ENCODE measurements at places on chromosomes 1 and 21.

DNA sequence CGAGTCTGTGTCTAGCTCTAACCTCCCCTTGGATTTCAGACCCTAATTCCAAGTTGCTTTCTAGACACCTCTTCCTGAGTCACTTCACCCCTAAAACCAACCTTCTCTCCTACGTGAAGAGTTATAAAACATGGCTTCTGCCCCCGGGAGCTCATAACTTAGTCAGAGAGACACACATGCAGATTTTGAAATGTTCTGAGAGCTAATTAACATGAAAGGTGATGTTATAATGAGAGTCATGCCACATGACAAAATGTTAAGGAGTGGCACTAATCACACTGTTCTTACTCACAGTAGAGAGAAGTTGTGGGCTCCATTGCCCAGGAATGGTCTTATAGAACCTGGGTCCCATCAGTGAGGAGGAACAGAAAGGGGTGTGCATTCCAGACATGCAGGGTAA is 117.1 kb downstream of the LRIG2 start:
- DNase-seq = no peak

DNA sequence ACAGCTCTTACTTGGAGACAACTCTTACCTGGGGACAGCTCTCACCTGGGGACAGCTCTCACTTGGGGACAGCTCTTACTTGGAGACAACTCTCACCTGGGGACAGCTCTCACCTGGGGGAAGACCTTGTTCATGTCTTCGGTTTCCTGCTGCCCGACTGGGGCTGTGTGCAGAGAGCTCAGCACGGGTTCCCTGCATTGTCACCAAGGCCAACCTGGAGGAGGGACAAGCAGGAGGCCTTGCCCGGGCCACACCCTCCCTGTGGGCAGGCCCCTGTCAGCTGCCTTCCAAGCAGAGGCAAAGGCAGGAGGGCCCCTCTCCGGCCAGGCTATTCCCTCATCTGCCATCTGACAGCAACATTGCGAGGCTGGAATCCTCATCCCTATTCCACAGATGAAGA is at the start of gene LDLRAD1:
Gene LDLRAD1, minus strand, starts transcription at position 208 of the 400 bp plus-strand sequence. Its CDS starts 74 bp downstream, at position 134.
- DNase-seq = no peak

GRCh38 chr1:4172644-4173599 is 272.9 kb upstream of the C1orf174 start:
- no peak for DNase-seq

GRCh38 chr1:67457247-67457646 is 27.0 kb upstream of the SERBP1 start:
- DNase-seq = no peak

- no peak for DNase-seq
These were observed 16.3 kb upstream of the IL10 start for GRCh38 chr1:206788487-206789050.

DNA sequence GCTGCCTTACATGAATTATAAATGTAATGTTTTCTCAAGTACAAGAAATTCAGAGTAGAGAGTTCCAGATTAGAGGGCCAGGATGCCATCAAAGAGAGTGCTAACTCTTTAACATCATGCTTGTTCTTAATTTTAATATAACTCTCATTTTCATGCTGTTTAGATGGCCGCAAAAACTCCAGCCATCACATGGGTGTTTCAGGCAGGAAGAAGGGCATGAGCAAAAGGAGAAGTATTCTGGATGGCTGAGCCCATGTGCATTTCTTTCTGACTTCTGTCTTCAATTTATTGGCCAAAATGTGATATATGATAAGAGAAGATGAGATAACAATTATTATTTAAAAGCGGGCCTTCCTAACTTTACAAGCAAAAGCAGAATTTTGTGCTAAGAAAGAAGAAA is 1328.6 kb downstream of the MRPL39 start:
- DNase-seq = no peak

GRCh38 chr1:216457356-216457755 is 34.1 kb upstream of the USH2A start:
- no peak for DNase-seq

GRCh38 chr1:10267319-10267718 is 56.9 kb downstream of the KIF1B start:
- DNase-seq = no peak

DNA sequence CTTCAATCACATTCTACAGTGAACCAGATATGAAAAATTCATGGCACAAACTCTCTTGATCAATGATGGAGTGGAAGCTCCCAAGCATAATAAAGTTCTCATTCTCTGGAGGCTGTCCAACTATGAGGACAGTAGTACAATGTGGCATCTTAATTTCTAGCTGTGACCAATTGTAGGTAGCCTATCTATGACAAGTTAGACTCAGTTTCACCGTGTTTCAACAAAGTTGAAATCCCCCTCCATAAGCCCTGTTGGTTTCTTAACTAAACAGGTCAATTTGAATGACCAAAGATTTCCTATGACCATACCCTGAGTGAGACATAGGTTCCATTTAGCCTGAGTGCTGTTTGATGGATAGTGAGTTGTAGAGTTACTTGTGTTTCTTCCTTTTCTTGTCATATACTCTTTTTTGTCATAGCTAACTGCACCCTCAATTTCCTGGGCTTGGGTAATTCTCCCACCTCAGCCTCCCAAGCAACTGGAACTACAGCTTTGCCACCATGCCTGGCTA is 11.8 kb downstream of the PATJ start:
- no peak for DNase-seq

GRCh38 chr1:212699625-212700222 is at the start of gene BATF3:
BATF3 (minus strand) TSS chr1:212699840; CDS start chr1:212699762, 78 bp downstream.
- DNase-seq = no peak

GRCh38 chr1:172895050-172895460 is 155.7 kb downstream of the TNFSF18 start:
- DNase-seq = no peak

DNA sequence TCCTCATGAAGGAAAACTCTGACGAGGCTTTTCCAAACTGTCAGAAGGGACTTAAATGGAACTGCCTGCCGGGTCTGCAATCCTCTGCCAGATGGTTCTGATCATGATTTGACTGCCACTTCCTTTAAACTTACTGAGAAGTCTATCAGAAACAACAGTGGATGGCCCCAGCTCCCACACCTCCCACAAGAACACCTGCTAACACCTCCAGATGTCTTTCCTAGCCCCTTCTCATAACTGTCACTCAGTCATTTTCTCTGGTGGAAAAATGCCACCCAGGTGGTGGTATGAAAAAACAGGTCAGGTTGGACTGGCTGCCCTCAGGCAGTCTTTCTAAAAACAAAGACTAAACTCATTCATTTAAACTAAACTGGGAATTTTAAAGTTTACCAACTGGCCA is 66.7 kb upstream of the ABCD3 start:
- DNase-seq = no peak

DNA sequence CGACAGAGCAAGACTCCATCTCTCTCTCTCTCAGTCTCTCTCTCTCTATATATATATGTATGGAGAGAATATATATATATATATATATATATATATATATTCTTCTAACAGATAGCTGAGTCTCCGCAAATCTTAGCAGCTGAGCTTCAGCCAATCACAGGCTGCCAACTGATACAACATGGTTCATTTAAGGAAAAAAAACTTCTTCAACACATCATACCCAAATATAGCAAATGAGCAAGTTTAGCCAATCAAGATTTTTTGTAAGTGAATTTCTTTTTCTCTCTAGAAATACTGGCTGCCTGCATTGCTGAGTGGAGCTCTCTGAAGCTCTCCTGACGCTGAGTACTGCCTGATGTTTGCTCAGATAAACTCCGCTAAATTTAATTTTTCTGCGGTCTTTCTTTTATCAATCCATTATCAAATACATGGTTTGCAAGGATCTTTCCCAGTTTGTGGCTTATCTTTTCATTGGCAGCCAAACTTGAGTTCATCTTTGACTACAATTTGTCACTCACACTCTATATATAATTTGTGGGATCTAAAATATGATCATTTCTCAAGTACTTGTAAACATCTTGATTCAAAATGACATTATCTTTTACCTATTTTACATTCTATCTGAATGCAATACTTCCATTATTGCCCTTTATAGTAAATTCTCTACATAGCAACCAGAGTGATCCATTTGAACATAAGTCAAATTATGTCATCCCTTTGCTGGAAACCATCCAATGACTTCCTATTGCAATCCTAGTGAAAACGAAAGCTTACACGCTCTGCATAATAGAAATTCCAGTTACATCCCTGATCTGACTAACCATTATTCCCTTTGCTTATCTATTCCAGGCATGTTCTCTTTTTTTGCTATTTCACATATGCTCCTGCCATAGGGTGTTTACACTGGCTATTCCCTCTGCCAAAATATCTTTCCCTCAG is 2131.7 kb downstream of the MRPL39 start:
- DNase-seq = no peak

DNA sequence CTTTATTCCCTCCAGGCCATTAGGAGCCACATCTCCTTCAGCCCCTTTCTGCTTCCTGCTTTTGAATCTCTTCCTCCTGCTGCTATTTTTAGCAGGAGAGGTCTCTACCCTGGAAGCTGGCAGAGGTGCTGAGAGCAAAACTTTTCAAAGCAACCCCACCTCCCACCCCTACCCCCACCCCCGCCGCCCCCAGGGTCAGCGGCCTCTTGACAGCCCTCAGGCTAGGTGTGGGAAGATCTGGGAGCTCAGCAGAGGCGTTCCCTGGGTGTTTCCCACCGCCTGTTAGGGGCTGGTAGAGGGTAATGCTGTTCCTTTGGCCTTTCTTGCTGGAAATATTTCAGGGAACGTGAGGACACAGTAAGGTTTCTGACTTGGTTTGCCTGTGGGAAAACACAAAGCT is 112.5 kb upstream of the CACHD1 start:
- DNase-seq = no peak

DNA sequence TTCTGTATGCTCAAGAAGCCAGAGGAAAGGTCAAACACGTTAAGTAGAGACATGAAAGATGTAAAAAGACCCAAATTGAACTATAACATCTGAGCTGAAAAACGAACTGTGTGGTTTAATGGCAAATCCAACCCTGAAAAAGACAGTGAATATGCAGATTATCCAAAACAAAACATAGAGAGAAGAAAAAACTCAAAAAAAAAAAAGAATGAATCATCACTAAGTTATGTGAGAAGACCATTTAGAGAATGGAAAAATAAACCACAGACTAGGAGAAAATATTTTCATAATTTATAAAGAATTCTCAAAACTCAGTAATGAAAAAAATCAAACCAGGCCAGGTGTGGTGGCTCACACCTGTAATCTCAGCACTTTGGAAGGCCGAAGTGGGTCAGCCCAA is 253.3 kb downstream of the PLPP3 start:
- DNase-seq = no peak

DNA sequence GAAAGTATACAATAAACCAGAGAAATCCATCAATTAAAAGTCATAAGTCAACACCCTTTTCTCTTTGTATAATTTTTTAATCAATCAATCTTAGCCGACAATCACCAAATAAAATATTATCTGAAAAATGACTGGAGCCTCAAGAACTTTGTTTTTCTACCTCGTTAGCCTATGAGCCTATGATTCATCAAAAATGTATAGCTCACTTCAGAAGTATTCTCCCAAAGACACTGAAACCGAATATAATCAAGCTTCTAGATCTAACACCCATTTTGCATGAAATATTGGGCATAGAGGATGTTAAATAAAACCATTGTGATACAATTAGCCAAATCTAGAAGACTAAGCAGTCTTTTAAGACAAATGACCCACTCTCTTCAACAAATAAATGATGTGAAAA is 17.8 kb upstream of the RSBN1 start:
- no peak for DNase-seq

DNA sequence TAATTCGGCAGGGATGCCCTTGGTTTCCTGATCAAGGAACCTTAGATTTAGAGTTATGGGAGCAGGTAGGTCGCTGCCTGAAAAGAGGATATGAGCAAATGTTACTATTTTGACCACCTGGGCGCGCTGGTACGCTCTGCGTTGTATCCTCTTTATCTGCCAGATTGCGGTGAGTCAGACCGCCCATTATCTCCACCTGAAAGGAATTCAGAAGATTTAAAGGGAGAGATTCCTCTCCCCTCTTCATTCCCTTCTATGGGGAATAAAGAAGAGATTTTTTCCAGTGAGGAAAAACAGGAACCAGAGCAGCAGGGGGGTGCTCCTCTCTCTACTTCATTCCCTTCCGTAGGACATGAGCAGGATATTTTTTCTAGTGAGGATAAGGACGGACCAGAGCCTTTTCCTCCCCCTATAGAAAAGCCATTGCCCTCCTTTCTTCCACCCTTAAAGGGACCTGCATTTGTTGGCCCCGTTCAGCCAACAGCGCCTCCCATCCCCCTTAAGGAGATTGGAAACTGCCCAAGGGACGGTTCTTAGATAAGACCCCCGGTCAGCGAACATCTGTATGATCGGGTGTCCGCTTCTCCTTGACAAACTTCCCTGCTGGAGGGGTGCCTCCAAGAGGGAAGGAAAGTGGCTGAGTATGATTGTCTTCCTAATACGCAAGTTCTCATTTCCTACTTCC is 34.1 kb downstream of the CLCA1 start:
- DNase-seq = no peak

GRCh38 chr1:215132156-215132555 is 49.6 kb downstream of the KCNK2 start:
- DNase-seq = no peak

- no peak for DNase-seq
These were observed 28.3 kb downstream of the CD160 start for GRCh38 chr1:145747398-145748247.

DNA sequence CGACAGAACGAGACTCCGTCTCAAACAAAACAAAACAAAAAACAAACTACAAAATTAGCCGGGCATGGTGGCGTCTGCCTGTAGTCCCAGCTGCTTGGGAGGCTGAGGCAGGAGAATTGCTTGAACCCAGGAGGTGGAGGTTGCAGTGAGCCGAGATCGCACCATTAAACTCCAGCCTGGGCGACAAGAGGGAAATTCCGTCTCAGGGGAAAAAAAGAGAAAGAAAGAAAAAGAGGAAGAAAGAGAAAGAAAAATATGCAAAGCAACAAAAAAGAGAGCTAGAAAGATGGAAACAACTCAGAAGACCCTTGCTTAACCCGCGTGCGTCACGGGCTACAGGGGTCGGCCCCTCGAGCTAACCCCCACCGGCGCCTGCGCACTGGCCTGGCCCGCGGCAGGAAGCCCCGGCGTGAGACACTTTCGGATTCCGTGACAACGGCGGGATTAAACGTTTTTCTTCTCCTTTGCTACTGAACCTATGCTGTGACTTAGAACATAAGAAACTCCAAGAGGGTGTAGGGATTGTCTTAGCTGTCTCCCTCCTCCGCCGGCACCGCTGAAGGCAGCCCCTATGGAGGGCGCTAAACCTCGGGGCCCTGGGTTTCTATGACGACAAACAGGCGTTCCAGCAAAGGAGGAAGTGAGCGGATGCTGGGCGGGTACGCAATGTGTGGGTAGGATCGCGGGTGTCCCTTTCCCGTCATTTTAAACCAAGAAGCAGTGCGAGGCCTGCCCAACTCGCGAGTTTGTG is at the start of gene AXDND1:
Gene AXDND1, plus strand, starts transcription at position 630 of the 751 bp plus-strand sequence. CDS start 539 bp downstream, outside the sequence.
- DNase-seq = peak; percentile 14
